ENCODE measurements at places on chromosomes 13 and 19.

DNA sequence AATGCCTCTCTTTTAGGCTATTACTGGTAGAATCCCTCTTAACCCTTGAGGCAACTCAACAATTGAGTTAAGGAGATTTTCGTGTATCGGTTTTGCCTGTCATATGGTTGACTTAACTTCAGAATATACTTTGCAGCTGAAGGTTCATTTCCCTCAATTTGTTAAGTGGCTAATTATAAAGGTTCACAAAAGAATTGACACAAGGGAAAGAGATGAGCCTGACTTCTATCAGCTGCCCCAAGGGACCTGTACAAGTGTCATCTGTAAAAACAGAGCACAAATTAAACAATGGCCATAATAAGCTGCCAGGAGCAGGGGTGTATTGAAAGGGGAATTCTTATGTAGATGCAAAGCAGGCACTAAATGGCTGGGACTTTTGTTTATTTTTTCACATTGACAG, 334.8 kb upstream of the OBI1 start:
- no peak for DNase-seq

DNA sequence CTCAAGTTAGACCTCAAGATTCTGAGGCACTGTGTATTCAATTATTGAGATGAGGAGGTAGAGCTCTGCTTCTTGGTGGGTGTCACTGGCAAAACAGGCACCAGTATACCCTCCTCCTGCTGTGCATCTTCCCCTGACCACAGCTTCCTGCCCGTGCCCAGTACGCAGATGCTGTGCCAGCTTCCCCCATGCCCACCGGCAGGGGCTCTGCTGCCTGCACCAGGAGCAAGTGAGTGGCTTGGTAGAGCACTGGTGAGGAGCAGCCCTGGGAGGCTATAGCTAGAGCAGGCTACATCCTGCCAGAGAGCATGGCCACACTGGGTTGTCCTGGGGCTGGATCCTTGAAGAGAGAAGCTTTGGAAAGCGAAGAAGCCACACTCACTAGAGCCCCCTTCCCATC, 21.0 kb upstream of the RNF17 start:
- no peak for DNase-seq

DNA sequence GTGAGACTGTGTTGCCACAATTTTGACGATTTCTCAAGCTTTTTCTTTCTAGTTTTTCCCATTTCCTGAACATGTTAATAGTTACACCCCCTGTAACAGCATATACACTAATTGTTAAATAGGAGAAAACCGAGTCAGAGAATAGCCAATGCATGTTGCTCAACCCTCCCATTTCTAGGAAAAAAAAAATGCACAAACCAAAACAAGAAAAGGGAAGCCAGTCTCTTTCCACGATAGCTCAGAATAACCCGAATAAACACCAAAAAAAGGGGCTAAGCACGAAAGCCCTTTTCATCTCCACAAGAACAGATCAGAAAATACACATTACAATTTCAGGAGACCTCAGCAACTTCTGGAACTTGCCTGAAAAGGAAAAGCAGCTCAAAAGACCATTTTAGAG, 16.3 kb downstream of the LATS2 start:
- DNase-seq = no peak

DNA sequence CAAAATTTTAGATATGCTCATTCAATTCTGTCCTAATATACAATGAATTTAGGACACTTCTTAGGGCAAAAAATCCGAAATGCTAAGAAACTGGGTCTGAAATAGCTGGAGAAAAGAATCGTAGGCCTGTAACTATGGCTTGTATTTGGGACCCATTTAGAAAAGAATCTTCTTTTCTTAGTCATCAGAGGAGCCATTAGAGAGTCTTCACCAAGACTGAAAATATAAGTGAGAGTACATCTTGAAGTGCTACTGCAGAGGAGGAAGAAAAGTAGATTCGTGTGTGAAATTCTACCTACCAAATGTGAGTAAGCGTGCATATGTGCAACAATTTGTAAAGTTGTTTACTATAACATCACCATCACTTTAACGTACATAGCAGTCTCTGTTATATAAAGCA, 8.8 kb upstream of the DACH1 start:
- no peak for DNase-seq

DNA sequence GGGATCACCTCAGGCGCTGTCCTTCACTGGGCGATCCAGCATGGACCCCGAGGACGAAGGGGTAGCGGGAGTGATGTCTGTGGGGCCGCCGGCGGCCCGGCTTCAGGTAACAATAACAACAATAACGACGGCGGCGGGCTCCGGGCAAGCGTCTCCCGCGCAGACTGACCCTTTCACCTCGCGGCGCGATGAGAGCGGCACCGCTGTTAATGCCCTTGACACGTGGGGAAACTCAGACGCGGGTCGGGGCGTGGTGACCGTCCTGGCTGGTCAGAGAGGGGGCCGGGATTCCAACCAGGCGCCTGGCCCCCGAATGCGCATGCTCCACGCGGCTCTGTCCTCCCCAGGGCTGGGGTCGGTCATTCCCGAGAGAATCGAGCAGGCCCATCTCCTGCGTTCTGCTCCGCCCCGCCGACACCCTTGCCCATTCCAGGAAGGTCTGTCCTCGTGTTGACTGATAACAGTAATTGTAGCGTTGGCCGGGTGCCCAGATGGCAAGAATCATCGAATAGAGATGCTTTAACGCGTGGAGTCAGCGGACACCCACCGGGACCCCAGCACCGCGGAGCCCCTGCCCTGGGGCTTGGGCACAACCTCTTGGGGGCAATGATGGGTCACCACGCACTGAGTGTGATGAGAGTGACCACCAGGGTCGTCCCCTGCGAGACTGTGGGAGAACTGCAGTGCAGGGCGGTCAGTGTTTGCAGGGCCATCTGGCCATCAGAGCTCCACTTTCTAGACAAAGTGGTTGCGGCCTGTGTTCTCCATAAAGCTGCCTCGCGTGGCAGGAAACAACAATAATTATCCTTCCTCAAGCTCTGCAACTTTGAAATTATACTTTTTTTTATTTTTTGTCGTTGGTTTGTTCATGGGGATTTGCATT, 528 bp downstream of the ZNF8 start:
- DNase-seq = peak; percentile 25

DNA sequence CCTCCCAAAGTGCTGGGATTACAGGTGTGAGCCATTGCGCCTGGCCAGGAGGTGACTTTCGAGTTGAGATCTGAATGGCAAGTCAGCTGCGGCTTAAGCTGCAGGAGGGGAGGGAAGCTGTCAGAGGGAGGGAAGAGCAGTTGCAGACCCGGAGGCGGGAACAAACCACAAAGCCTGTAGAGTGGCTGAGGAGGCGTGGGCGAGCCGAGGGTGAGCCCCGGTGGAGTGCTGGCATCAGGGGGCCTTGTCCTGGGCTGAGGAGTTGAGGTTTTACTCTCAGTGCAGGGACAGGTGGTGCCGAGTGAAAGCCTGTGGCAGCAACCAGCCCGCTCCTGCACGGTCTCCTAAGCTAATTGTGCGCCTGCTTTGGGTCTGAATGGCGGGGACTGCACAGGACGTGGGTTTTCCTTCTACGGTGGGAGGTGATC, 24.2 kb downstream of the PPP1R37 start:
- peak; percentile 18 for DNase-seq

DNA sequence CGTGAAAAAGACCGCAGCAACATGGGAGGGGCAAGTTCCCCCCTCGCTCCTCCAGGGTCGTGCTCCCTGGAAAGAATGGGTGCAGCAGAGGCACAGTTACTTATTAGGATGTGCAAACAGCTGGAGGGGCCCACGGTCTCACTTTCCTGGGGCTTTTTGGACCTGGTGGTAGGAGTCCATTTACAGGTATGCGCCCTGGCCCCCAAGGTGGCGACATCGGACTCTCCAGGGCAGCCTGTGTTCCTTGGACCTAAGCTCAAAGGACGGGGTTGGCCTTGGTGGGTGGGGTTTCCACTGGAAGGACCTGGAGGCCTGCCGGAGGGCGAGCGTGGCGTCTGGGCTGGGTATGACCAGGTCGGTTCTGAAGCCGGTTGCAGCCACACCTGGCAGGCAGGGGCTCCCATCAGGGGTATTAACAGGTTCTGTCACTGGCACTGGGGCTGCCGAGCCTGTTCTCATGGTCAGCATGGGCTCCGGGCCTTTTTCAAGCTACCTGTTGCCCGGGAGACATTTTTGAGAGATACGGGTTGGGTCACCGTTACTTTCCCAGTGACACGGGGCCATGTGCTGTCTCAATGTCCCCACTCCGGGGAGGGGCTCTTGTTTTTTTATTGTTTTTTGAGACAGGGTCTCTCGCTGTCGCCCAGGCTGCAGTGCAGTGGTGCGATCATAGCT, 5.9 kb downstream of the ZFR2 start:
- DNase-seq = no peak

All from activated T-helper 1 cell treated with anti-CD3 and anti-CD28 coated beads, Interleukin-2, amount 50 U/mL, for 16 hours (primary cell).